ENCODE measurements at places on chromosomes 12 and 14. TPM values are rescaled to one million over a fixed set of nuclear protein-coding genes. Genes with fewer than 3 reads are reported as not detected.

The USP44 gene
- total RNA-seq: not detected

The RNASE7 gene
- total RNA-seq: not detected

The C12orf50 gene
- not detected for total RNA-seq

The NTN4 gene
- total RNA-seq: 17.1 TPM

The PALS1 gene
- 4.7 TPM for total RNA-seq

The KCNH5 gene
- not detected for total RNA-seq

The SALL2 gene
- 0.05 TPM for total RNA-seq

DNA sequence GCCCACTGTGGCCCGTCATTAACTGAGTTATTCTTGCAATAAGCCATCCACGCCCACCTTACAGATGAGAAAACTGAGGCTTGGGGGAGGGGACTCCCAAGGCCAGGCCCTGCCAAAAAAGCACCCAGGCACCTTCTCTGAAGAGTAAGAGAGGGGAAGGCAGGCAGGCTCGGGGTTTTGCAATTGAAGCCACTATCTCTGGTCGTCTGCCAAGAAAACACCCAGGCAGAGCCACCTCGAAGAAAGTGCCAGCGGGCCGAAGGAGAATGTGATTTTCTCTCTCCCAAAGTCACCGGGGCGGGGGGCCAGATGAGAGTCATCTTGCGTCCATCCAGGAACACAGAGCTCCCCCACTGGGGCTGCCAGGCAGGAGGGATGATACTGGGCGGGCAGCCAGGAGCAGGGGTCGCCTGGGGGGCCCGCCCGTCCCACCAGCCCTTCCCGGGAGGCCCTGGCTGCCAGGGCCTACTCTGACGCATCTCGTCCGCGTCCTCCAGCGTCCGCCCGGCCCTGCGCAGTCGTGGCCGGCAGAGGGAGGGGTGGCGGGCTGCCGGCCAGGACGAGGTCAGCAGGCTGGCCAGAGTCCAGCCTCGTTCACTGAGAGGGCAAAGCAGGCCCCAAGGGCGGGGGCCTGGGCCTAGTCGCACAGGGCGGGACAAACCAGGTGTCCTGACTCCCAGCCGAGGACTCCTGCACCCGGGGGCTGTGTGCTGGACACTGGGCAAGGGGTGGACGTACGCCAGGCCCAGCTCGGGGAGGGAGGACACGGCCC is 74.3 kb downstream of the RFLNA start:
- peak; percentile 90 for DNase-seq

DNA sequence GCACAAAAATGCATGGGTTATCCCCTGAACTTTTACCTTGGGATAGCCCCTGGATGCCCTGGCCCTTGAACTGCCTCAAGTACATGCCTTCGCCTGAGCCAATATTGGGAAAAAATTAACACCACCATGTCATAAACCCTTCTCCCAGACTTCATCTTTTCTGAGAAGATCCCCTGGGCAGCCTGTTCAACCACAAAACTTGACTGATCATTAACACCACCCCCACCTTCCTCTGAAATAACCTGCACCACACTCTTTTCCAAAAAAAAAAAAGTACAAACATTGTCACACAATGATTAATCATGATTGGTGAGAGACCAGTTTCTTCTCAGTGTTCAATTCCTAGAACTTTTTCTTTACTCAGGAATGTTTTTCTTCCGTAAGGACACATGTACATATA is 217.9 kb downstream of the PAX9 start:
- no peak for DNase-seq

GRCh38 chr12:90871726-90872096 is 83.3 kb downstream of the CCER1 start:
- no peak for DNase-seq

- no peak for DNase-seq
Measured at GRCh38 chr14:52026901-52027300, 37.6 kb downstream of the RTRAF start.

GRCh38 chr12:14849661-14850060 is 6.3 kb upstream of the ART4 start:
- no peak for DNase-seq

DNA sequence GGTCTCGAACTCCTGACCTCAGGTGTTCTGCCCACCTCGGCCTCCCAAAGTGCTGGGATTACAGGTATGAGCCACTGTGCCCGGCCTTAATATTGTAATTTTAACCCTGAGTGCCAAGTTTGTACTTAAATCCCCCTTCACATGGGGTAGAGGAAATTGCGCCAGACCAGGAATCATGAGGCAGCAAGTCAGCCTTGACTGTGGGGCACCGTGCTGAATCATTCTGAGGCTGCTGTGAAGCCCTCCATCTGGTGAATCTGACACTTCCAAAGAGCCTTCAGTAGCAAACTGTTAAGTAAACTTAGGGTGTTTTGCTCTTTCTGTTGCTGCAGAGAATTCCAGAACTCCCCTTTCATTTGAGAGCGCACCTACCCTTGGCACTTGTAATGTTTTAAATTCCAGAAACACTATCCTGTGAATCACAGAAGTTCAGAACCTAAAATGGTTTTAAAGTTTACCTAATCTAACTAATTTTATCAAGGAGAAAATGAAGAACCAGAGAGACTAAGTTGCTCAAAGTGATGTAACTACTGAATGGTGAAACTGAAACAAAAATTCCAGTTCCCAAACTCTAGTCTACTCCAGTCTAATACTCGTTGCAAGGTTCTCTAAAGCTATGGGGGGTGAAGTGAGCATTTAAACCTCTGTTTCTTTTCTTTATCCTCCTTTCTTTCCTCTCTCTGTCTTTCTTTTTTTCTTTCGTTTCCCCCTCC is 7.5 kb downstream of the HEBP1 start:
- no peak for DNase-seq

DNA sequence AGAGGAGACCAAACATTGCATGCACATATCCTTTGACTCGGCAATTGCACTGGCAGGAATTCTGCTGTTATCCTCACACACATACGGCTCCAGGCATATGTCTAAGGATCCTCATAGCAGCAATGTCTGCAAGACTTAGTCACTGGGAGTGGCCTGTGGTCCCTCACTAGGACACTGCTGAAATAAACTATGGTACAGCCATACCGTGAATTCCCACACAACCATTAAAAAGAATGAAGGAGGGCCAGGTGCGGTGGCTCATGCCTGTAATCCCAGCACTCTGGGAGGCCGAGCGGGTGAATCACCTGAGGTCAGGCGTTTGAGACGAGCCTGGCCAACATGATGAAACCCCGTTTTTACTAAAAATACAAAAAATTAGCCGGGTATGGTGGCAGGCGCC is 105.1 kb downstream of the ZFP36L1 start:
- DNase-seq: no peak

DNA sequence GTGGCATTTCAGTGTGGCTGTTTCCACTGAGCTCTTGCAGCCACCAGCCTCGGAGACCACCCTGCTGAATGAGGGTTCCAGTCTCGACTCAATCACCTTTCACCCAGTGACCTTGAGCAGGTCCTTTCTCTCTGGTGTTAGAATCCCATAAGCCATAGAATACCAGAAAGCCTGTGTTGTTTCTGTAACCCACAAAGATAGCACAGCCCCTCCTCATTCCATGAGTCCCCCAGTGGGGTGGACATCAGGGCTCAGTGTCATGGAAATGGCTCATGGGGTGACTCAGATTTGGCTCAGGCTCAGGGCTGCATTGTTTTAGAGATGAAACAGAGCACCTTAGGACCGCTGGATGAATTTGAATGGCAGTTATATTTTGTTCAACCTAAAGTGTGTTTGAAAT is 171.5 kb downstream of the PTPN11 start:
- DNase-seq: no peak

- no peak for DNase-seq
Measured at GRCh38 chr14:72855913-72856312, 38.0 kb downstream of the DPF3 start.

DNA sequence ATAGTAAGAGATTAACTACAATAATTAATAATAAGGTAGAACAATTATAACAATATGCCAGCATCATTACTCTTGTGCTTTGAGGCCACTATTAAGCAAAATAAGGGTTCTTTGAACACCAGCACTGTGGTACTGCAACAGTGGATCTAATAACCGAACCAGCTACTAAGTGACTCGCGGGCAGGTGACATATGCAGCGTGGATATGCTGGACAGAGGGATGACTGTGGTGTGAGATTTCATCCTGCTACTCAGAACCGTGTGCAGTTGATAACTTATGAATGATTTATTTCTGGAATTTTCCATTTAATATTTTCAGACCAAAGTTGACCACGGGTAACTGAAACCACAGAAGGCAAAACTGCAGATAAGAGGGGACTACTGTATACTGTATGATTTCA is 34.4 kb downstream of the BMAL2 start:
- no peak for DNase-seq

DNA sequence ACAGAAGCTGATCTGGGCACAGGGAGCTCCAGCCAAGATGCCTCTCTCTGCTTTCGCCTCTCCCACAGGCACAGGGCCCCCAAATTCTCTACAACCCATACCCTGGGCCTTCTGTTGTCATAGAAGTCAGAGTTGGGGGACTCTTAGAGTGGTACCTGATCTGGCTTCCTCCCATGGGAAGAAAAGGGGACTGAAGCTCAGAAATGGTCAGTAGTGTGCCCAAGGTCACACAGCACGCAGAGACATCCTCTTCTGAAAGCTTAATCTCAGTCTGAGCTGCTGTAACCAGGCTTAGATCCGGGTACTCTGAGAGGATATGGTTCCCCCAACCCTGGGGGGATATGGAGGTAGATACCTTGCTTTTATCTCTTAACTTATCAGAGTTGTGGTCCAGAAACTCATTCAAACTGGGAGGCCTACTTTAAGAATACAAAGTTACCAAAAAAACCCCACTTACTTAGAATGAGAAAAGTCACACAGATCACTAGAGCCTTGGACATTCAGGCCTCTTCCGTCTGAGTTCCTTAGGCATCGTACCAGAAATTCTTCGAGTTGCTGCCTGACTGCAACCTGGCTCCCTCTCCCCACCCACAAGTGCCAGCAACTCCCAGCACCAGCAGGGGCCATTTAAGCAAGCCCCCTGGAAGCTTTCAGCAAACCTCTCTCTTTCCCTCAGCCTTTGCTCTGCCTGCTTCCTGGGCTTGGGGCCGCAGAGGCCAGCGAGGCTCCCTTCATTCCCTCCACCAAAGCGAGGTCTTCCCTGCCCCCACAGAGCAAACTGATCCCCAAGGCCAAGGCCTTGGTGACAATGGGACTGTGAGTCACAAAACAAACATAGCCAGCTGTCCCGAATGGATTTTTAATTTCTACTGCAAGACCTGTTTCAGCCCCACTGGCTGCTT is 13.9 kb downstream of the KRT7 start:
- DNase-seq: peak; percentile 89
